ENCODE measurements at places on chromosomes 1 and 21. TPM values are rescaled to one million over a fixed set of nuclear protein-coding genes. Genes with fewer than 3 reads are reported as not detected.

C8A gene
- polyA plus RNA-seq, result not detected

PPM1J gene
- polyA plus RNA-seq, result 6.4 TPM

MMP23B gene
- 15.8 TPM for polyA plus RNA-seq

TIAM1 gene
- 3.9 TPM for polyA plus RNA-seq

LHX8 gene
- not detected for polyA plus RNA-seq
